ENCODE measurements at places on chromosomes 3 and 15.
A peak's percentile ranks its signal among the peaks of the same experiment; 100 is the strongest.

GRCh38 chr3:141278196-141279076 lies 46.8 kb downstream of the PXYLP1 start:
- no peak for DNase-seq
- peaks cover 3% of the 10 kb centered on the region for H3K36me3 ChIP-seq
- H3K27ac ChIP-seq: no peak overlapping the region
- no peaks in the 10 kb centered on the region for H3K27me3 ChIP-seq
- no peak overlapping the region for H3K4me3 ChIP-seq

- no peaks in the 10 kb centered on the region for H3K36me3 ChIP-seq
- no peaks in the 10 kb centered on the region for H3K27me3 ChIP-seq
- H3K27ac ChIP-seq: peak overlapping the region; percentile 22
- DNase-seq: no peak
- peaks cover 22% of the 10 kb centered on the region for H3K4me1 ChIP-seq
Measured at GRCh38 chr3:146156095-146156494, 4.9 kb downstream of the PLOD2 start.

- H3K4me3 ChIP-seq: no peak overlapping the region
- H3K4me1 ChIP-seq: no peaks in the 10 kb centered on the region
- H3K27ac ChIP-seq: no peak overlapping the region
- no peaks in the 10 kb centered on the region for H3K27me3 ChIP-seq
- no peak for DNase-seq
- peaks cover 28% of the 10 kb centered on the region for H3K36me3 ChIP-seq
Measured at GRCh38 chr15:52150043-52150825, 37.7 kb upstream of the BCL2L10 start.

GRCh38 chr3:167936019-167936418 lies 159.7 kb downstream of the GOLIM4 start:
- H3K4me3 ChIP-seq: no peak overlapping the region
- no peaks in the 10 kb centered on the region for H3K36me3 ChIP-seq
- no peak for DNase-seq
- H3K4me1 ChIP-seq: peaks cover 11% of the 10 kb centered on the region
- H3K27ac ChIP-seq: no peak overlapping the region
- no peaks in the 10 kb centered on the region for H3K27me3 ChIP-seq

- H3K4me1 ChIP-seq: no peaks in the 10 kb centered on the region
- H3K27ac ChIP-seq: no peak overlapping the region
- DNase-seq: no peak
Measured at GRCh38 chr3:66267031-66267430, 46.2 kb downstream of the SLC25A26 start.

- no peak overlapping the region for H3K27ac ChIP-seq
- H3K36me3 ChIP-seq: no peaks in the 10 kb centered on the region
- no peaks in the 10 kb centered on the region for H3K27me3 ChIP-seq
- peaks cover 5% of the 10 kb centered on the region for H3K4me1 ChIP-seq
- no peak overlapping the region for H3K4me3 ChIP-seq
Measured at GRCh38 chr3:138203938-138204337, 16.8 kb downstream of the ARMC8 start.

GRCh38 chr3:112967828-112968227 lies 7.1 kb downstream of the CD200R1 start:
- H3K27ac ChIP-seq: no peak overlapping the region
- peaks cover 3% of the 10 kb centered on the region for H3K4me1 ChIP-seq

DNA sequence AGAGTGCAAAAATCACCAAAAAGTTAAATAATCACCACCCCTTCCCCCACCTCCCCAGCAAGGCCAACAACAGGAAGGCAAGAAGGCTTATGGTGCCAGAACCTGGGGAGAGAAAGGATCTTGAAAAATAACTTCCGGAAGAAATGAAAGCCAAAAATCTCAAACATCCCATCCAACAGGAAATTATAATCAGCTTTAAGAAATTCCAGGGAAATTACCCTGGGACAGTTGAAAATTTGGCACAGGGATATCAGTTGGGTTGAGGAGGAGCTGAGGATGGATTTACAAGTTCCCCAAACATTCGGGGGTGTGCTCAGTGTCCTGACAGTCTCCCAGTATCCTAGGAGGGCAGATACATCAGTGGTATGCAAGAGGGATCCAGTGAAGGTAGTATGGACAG lies 82.7 kb downstream of the POLR2M start:
- peaks cover 8% of the 10 kb centered on the region for H3K4me1 ChIP-seq
- no peaks in the 10 kb centered on the region for H3K36me3 ChIP-seq
- no peak for DNase-seq
- no peak overlapping the region for H3K4me3 ChIP-seq
- peaks cover 12% of the 10 kb centered on the region for H3K27me3 ChIP-seq
- H3K27ac ChIP-seq: no peak overlapping the region

GRCh38 chr15:100311833-100312476 lies 29.8 kb downstream of the ADAMTS17 start:
- H3K36me3 ChIP-seq: no peaks in the 10 kb centered on the region
- no peak overlapping the region for H3K4me3 ChIP-seq
- no peak for DNase-seq

GRCh38 chr3:56837196-56837955 lies 35.6 kb upstream of the ARHGEF3 start:
- peaks cover 5% of the 10 kb centered on the region for H3K4me1 ChIP-seq
- H3K36me3 ChIP-seq: no peaks in the 10 kb centered on the region
- H3K27ac ChIP-seq: no peak overlapping the region
- H3K4me3 ChIP-seq: no peak overlapping the region
- no peaks in the 10 kb centered on the region for H3K27me3 ChIP-seq

DNA sequence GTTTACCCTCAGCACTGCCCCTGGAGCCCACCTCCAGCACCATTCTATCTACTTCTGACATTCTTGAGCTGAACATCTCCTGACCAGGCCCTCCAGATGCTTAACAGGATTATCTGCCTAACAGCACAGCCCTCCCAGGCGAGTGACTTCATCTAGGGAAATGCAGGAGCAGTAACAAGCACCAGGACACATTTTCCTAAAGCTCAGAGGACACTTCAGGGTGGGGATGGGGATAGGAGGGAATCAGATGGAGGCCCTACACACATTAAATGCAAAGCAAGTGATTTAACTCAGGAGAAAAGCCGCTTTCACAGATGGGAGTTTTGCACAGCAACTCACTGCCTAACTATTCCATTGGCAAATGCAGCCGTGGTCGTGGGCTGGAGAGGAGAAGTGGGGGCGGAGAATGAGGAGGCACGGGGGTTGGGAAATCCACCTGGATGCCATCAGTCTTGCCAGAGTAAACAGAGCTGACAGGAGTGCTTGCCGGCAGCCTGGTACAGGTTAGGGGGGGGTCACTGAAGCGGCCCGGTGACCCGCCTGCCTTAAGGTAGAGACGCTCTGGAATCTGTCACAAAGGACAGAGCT lies 21.3 kb upstream of the BNC1 start:
- no peak for DNase-seq
- H3K4me1 ChIP-seq: peaks cover 15% of the 10 kb centered on the region
- H3K36me3 ChIP-seq: no peaks in the 10 kb centered on the region
- no peak overlapping the region for H3K4me3 ChIP-seq
- H3K27ac ChIP-seq: peak overlapping the region; percentile 26

GRCh38 chr15:79089331-79089889 lies 1.2 kb downstream of the RASGRF1 start:
- H3K27me3 ChIP-seq: peaks cover 85% of the 10 kb centered on the region
- peak overlapping the region; percentile 34 for H3K4me3 ChIP-seq

DNA sequence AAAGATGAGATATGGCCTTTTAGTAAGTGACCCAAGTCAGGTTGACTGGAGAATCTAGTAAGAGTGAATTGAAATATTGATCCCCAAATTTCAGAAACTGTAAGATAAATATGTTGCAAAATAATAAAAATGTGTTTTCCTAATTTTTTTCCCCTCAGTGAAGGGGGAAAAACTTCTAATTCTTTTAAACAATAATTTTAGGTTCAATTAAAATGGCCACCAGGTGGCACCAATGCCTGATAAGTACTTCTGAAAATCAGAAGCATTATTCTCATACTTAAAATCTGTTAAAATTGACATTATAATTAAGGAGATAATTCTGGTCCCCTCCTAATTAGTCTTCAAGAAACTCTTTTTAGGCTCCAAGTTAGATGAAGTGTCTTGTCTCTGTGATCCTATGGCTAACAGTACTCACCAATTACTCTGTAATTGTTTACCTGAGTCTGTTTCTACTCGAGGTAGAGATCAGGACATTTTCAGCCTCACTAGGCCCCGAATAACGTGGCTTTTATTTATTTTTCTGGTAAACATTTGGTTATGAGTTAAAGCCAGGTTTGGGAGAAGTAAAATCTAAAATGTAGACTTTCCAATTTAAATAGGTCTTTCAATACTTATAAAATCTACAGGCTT lies 52.6 kb downstream of the NMD3 start:
- DNase-seq: no peak
- no peak overlapping the region for H3K4me3 ChIP-seq
- no peaks in the 10 kb centered on the region for H3K27me3 ChIP-seq
- no peak overlapping the region for H3K27ac ChIP-seq
- no peaks in the 10 kb centered on the region for H3K36me3 ChIP-seq
- peaks cover 6% of the 10 kb centered on the region for H3K4me1 ChIP-seq

DNA sequence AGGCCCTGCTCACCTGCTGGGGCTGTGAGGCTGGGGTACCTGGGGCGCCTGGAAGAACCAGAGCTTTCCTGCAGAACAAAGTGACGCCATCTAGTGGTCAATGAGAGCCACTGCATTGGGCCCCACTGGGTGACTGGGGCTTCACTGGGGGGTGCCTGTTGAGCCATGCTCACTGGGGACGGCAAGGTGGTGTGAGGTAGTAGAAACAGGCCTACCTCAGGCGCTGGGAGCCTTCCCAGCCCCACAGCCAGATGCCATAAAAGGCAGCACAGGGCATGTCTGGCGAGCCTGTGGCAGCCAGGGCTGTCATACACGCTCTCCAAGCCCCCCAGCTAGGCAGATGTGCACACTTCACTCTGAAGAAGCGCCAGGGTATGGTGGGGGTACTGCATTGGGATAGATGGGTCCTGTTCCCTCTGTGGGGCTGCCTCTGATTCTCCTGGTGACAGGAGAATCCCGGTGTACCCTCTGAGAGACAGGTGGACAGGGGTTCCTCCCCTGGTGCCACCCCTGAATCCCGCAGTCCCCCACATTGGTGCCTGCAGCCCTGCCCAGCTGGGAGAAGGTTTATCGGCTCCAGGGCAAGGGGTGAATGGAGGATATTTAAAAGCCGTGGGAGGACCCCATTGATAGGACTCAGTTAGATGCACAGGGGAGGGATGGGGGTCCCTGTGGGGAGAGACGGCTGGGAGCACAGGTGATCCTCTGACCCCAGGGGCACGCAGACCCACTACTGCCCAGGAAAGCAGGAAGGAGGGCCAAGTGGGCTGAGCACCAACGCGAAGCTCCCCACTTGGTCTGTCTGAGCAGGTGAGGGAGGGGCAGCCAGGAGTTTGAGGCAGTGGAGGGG lies 178.8 kb downstream of the NSMCE3 start:
- H3K4me3 ChIP-seq: no peak overlapping the region
- H3K4me1 ChIP-seq: no peaks in the 10 kb centered on the region
- H3K27ac ChIP-seq: no peak overlapping the region
- no peak for DNase-seq
- H3K27me3 ChIP-seq: peaks cover 2% of the 10 kb centered on the region

DNA sequence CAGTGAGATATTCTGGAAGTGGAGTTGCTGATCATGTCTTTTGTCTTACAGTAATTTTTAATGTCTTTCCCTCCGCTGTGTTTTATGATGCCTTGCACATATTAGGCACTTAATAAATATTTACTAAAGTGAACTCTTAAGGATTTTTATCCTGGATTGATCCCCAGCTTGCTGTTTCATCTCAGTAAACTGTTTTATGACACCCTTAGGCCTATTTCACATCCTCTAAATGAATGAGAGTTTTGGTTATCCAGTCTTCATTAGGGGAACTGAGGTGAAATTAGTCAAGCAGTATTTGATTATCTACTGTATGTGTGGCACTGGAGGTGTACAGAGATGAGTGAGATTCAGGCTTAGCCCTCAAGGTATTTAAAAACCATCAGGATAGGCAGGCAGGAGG lies 19.8 kb downstream of the CHCHD6 start:
- no peak for DNase-seq
- H3K4me3 ChIP-seq: no peak overlapping the region
- H3K36me3 ChIP-seq: peaks cover 12% of the 10 kb centered on the region

- DNase-seq: no peak
- no peak overlapping the region for H3K27ac ChIP-seq
- no peaks in the 10 kb centered on the region for H3K27me3 ChIP-seq
- H3K4me3 ChIP-seq: no peak overlapping the region
- H3K4me1 ChIP-seq: no peaks in the 10 kb centered on the region
Measured at GRCh38 chr3:146638718-146639117, 33.6 kb upstream of the PLSCR5 start.

DNA sequence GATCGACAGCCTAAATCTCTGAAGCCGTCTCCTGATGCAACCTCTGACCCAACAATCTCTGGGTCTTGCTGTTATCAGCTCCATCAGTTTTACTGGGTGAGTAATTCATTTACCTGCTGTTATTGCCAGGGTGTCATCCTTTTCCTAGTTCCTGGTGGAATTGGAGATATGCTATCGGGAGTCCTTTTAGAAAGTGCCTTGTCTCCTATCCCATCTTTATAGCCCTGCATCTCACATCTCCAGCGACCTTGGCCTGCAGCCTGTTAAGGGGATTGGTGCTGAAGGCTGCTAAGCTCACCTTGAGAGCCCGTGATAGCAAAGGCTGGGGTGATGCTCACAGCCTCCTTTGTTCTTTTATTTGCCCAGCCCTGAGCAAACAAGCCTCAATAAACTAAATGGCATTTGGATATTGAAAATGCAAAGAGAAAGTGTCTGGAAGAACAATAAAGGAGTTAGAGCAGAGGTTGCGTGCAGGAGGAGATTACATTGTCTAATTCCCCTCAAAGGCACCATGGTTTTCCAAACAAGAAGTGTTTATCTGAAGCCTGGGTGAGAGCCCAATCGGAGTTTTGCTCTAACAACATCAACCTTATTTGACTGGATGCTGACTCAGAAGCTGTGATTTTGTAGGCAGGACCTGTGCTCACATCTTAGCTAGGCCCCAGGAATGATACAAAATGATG lies 101.8 kb downstream of the RPLP1 start:
- no peak overlapping the region for H3K4me3 ChIP-seq
- peaks cover 8% of the 10 kb centered on the region for H3K27me3 ChIP-seq
- no peak overlapping the region for H3K27ac ChIP-seq
- no peaks in the 10 kb centered on the region for H3K4me1 ChIP-seq
- H3K36me3 ChIP-seq: no peaks in the 10 kb centered on the region

DNA sequence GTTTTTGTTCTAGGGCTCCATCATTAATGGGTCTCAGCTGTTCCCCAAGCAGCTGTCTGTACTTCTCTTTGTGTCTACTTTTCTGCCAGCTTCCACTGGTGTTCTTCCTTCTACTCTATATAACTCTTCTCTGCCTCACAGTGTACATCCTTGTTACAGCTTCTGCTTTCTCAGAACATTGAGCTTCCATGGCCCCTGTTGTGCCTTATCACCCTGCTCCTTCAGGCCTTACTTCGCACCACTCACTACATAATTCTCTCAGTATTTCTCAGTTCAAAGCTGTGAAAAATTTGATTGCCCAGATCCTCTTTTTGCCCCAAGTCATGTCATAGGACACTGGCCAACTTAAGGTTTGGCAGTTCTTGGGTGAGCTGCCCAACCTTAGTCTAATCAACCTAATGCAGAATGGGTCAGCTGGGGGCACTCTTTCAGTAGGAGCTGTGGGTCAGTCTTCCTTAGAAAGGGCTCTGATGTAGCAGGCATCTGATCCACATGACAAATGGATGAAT lies 28.9 kb downstream of the CSTA start:
- peaks cover 7% of the 10 kb centered on the region for H3K4me1 ChIP-seq
- no peak overlapping the region for H3K27ac ChIP-seq
- no peak overlapping the region for H3K4me3 ChIP-seq
- H3K27me3 ChIP-seq: no peaks in the 10 kb centered on the region
- DNase-seq: no peak
- no peaks in the 10 kb centered on the region for H3K36me3 ChIP-seq

All from suprapubic skin (tissue), 4 donors.